Inflammatory macrophage (primary cell): ENCODE measurements at places on chromosomes 2 and 18.

DNA sequence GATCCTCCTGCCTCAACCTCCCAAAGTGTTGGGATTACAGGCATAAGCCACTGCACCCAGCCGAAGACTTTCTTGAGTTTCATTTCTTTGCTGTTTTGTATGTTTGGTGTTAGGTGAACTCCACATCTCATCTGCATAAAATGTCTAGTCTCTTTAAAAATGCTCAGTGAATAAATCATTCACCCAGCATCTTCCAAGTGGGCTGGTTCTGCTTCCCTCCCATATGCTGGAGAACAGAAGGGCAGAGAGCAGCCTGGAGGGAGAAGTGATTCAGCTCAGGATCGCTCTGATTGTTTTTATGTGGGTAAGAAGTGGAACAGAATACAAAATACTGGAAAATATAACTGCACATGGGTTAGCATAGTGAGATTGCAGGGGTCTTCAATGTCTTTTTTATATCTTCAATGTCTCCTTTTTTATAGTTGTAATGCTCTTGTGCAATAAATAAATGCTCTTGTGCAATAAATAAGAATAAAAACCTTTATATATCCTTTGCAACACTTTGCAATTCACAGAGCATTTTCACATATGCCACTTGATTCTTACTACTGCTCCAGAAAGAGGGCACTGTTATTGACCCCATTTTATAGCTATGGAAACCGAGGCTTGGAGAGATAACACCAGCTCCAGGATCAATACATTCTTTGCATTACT lies 253.0 kb upstream of the NCKAP5 start:
- DNase-seq: no peak

- no peak for DNase-seq
Measured at GRCh38 chr2:121189661-121190381, 95.2 kb downstream of the TFCP2L1 start.

DNA sequence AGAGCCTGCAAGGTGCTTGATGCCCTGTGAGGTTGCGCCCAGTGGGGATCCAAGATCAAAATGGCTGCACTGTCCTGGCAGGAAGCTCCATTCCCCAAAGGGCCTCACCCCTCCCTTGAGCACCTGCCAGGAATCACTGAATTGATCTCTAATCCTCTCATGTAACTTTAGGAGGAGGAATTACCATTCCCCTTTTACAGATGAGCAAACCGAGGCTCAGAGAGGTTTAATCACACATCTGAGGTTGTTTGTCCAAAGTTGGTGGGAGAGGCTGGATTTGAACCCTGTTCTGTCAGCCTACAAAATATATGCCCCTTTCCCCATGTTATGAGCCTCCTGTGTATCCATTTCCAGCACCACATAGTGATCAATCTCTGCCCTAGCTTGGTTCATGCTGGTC lies 10.5 kb downstream of the ASIC4 start:
- DNase-seq: no peak

GRCh38 chr18:59708988-59709387 lies 11.8 kb upstream of the CCBE1 start:
- no peak for DNase-seq

DNA sequence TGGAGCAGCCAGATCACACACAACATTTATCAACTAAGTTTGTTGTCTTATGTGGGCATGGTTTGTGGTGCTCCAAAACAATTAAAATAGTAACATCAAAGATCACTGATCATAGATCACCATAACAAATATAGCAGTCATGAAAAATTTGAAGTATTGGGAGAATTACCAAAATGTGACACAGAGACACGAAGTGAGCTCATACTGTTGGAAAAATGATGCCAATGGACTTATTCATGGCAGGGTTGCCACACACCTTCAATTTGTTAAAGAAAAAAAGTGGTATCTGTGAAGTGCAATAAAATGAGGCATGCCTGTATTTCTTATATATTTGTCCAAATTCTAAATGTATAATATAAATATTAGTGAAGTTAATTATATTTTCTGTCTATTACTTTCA lies 42.9 kb upstream of the CABYR start:
- no peak for DNase-seq

GRCh38 chr2:3254442-3254941 lies 123.1 kb downstream of the EIPR1 start:
- DNase-seq: no peak

- no peak for DNase-seq
Measured at GRCh38 chr2:1593371-1594122, 150.8 kb downstream of the PXDN start.

DNA sequence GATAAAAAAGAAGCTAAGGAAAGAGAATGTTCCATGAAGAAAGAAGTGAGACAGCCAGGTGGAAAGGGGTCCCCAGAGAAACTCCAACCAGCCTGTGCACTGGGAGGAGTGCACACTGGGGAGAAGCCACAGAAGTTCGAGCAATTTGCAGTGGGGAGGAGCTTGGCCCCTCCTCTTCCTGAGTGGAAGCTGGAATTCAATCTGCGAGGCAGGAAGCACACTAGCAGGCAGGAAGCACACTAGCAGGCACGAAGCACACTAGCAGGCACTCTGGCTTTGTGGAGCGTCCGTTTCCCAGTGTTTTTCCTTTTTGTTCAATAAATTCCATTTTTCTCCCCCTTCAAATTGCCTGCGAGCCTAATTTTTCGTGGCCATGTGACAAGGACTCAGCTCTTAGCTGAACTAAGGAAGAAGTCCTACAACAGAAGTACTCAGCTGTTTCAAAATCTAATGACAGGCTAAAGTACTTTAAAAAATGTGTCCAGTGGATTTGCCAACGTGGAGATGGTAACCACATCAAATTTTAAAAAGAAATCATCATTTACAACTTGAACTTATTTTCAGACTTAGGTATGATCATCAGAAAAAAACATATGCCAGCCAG lies 21.4 kb upstream of the SPIRE1 start:
- peak; percentile 39 for DNase-seq

DNA sequence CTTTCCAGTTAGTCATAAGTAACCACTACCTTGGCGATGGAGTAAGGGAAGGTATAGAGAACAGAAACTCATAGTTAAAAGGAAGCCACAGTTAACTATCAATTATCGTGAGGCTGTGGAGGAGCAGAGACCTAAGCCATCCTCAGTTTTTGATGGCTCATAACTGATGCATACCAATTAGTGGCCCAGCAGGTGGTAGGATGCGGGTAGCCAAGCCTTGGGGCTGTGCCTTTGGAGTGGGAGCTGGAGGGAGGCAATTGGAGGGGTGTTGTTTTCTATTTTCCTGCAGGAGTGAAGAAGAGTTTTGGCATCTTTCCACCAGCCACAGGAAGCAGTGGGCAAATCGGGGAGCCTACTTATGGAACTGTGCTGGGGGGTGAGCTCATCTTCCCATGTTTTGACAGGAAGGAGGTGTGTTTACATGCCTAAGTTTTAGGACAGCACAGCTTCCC lies 194.8 kb downstream of the TPGS2 start:
- no peak for DNase-seq

DNA sequence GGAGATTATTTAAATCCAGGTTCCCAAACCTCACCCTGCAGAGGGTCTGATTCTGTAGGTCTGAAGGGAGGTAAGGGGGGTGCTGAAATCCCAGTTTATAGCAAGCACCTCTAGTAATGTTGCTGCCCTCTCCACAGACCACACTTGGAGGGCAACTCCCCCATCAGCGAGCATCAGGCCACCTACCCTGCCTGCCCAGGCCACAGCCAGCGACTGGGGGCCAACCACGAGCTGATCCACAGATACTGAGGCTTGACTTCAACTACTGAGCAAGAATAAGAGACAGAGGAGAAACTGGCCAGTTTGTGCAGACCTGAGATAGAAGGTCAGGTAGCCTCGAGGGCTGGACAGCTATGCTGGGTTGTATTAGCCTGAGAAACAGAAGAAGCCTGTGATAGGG lies 36.3 kb upstream of the LBH start:
- no peak for DNase-seq

DNA sequence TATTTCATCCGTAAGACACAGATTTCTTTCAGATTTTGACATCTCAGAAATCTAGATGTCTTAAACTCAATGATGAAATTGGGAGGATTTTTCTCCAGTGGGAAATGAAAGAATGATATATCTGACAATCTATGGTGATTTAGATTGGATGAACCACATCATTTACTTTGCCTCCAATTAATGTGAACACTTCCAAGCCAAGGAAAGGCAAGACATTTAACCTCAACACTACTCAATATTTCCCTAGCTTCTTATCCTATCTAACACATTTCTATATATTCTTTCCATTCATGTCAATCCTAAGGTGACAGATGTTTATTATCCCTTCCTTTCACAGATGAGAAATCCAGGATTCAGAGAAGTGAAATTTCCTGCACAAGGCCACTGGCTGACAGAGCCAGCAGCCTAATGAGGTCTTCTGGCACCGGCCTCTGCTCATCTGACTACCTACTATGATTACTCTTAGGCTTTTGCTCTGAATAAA lies 327.6 kb downstream of the IRS1 start:
- no peak for DNase-seq

DNA sequence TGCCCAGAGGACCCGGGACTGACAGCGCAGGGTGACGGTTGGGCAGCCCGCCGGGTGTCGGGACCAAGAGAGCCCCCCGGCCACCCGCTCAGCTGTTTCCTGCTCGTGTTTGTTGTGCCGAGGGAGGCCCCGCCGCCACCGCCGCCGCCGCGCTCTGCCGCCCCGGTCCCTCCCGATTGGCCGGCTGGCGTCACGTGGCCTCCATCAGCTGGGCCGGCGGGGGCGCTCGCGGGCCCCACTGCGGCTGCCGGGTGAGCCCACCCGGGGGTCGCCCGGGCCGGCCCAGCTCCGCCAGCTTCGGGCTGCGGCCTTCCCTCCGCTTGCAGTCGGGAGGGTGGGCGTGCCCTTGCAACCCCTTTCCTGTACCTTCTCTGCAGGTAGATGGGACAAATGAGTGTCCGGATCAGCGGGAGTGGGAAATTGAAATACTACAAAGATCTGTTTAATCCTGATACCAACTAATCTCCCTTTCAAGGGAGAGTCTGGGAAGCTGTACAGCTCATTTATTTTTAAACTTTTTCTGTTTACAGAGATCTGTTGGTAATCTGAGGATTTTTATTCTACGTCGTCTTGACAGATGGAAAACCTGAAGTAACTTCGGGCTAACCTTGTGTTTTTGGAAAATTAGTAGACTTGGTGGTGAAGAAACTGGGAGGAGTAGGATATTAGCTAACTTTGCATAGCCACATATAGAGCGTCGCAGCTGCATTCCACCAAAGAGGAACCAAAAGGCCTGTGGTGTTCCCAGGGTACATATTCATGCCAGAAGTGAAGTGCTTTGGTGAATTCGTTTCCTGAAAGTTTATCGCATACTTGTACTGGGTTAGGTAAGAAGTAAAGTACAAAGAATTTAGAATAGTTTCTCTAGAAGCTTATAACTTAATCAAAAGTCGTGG lies 1.2 kb downstream of the YPEL5 start:
- peak; percentile 84 for DNase-seq

DNA sequence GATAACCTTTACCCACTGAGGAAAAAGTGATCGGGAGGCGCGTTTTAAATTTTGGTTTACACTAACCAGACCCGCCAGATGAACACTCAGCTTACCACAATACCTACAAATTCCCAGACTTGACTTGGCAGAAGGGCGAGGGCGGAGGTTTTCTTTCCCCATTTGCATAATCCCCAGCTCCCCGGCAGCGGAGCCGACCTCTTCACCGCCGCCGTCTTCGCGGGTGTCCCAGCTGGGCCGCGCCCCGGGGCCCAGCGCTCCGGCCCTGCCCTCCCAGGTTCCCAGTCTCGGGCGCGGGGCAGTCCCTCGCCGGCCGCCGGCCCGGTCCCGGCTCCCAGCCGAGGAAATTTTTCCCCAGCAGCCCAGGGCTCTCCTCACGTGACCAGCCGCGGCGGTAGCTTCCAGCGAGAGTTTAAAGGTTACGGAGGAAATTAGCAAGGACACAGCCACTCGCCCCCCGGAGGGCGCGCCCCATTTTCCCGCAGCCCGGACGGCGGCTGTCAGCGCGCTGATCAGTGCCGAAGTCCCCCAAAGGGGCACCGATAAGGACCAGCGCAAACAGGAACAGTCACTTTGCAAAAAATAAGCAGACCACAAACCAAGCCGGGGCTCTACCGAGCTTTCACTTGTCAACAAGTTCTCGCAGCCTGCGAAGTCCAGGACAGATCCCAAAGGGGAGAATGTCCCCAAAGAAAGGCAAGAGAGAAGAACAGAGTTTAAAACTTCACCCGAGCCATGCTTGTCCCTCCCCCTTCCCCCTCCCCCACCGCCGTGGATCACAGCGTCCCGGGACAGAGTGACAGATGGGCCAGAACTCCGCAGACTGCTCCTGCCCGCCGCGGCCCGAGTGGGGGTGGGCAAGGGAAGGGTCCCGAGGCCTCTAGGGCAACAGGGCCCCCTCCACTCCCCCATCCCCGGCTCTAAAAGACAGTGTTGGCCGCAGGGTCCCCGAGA lies 1.3 kb upstream of the PRKCE start:
- DNase-seq: peak; percentile 29

- DNase-seq: no peak
Measured at GRCh38 chr18:45843019-45843418, 17.5 kb downstream of the SIGLEC15 start.

DNA sequence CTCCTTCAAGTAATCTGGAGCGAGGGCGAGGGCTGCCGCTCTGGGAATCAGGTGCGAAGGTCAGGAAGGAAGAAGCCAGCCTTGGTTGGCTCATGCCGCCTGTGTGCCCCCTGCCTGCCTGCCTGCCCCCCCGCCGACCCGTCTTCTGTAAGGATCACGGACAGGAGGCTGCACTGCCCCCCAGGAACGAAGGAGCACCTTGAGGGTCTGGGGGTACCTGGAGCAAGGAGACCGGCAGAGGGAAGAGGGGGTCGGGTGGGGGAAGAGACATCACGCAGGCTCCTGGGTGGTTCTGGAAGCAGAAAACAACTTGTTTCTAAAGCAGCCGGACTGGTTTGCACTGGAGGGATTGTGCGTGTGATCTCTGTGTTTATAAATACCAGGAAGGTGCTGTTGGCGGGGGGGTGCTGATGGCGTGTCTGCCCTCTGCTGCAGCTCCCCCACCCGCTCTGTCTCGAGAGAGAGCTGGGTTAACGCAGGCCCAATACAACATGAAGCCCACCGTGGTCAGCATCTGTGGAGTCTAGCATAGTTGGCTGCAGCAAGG lies 1.7 kb downstream of the FOSL2 start:
- DNase-seq: no peak

DNA sequence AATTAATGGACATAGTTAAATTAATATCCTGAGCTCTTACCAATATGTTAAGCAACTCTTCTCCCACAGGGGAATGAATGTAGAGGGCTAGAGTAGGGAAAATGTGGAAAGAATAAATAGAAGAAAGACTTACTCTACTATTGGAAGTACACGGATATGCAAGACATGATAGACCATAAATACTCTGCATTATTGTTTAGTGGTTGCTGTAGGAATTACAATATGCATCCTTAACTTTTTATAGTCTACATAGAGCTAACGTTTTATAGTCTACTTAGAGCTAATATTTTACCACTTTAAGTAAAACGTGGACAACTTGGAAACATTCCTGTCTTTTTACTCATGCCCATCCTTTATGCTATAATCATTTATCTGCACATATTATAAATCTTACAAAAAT lies 163.8 kb upstream of the GALNT5 start:
- no peak for DNase-seq
